ENCODE measurements at places on chromosomes 7 and 10.

- DNase-seq, result no peak
These were observed 89.3 kb downstream of the GRK5 start for GRCh38 chr10:119296703-119297102.

- no peak for DNase-seq
These were observed 676.3 kb upstream of the KCND2 start for GRCh38 chr7:119596651-119597050.

DNA sequence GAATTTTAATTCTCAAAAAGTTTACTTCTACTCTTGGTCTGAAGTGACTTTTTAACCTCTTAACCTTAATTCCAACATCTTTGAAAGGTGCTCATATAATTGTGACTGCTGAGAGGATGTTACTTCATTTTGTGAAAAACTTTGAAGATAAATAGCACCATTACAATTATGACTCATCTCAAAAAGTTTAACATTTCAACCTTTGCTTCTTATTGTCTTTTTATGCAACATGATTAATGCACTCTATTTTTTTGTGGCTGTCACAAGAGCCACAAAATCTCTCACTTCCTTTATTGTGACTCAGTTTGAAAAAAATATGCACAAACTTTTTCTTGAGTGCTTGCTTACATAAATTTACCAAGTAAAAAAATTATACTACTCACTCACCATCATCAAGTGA, 383.1 kb downstream of the LRRTM3 start:
- no peak for DNase-seq

GRCh38 chr10:70052462-70053217, at the start of gene MACROH2A2:
MACROH2A2 (plus strand) TSS chr10:70052846; CDS start chr10:70075659, 22,813 bp downstream.
- DNase-seq, result peak; percentile 5

DNA sequence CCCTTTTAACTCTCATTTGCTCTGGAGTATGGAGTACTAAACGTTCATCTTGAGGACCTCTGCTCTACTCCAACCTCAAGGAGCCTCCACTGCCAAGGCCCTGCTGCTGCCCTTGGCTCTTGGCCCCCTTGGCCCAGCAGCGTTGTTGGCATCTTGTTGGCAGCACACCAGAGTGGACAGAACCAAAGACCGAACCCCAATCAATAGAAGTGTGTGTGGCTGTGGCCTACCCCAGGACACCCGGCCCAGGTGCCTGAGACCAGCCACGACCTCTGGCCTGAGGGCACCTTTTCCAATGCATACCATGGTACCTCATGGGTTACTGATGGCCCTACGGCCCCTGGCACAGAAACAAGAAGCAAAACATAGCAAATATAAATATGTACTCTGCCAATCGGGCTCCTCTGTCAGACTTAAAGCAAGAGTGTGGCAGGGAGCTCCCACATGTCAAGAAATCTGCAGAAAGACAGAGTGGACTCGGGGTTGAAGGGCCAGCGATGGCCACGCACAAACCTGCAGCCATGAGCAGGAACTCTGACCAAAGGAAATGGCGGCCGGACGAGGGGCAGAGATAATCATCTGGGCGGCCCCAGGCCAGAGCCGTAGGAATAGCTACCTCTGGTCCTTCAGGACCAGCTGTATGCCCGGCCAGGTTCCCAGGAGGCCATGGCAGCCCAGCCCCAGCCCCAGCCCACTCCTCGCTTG, 2.9 kb downstream of the NPC1L1 start:
- no peak for DNase-seq

DNA sequence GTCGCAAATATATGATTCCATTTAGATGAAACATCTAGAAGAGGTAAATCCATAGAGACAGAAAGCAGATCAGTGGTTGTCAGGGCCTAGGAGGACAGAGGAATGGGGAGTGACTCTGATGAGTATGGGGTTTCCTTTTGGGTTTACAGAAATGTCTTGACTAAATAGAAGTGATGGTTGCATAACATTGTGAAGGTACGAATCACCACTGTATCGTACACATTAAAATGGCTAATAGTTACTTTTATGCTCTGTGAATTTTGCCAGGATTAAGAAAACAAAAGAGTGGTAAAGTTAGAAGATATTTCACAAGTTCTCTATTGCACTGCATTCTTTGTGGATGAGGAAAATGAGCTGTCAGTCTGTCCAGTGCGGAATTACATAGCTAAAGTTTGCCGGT, 407.4 kb downstream of the KCNMA1 start:
- DNase-seq, result peak; percentile 31

DNA sequence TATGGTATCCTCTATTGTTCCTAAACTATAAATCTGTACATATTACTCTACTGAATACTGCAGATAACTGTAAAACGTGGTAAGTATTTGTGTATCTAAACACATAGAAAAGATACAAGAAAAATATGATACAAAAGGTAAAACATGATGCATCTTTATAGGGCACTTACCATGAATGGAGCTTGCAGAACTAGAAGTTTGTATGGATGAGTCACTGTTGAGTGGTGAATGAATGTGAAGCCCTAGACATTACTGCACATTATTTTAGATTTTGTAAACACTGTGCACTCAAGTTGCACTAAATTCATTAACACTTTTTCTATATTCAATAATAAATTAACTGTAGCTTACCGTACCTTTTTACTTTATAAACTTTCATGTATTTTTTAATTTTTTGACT, 357.5 kb downstream of the ZWINT start:
- no peak for DNase-seq

DNA sequence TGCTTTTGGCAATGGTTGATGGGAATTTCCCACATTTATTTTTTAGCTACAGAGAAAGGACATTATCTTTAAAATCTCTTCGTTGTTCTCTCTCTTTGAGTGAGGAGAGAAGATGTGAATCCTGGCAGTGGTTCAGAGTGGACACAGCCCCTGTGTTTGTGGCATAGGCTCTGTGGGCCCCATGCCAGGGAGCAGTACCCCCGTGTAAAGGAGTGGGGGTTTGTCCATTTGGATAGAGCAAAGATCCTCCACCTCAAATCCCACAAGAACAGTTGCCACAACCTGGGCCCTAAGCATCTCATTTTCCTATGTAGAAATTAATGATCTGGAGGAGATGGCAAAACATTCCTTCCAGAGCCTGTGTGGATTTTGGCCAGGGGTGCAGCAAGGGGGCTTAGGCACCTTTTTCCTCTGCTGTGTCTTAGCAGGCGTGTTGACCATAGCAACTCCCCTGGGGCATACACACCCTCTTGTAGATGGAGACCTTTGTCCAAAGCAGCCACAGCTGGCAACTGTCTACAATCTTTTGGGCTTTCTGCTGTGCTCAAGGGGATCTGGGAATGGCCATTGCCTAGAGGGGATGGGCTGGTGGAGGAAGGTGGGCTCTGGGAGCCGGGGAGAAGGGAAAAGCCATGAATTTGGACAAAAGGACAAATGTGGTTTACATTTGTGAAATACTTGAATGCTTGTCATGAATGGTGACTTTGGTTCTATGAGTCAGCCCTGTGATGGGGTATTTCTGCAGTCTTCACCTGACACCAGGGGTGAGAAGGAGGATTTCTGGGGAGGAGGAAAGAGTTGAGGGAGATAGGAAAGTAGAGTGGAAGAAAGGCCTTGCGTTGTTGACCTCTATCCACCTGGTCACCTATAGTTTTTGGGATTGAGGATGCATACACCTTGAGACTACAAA, 92.0 kb downstream of the TCF7L2 start:
- peak; percentile 43 for DNase-seq

DNA sequence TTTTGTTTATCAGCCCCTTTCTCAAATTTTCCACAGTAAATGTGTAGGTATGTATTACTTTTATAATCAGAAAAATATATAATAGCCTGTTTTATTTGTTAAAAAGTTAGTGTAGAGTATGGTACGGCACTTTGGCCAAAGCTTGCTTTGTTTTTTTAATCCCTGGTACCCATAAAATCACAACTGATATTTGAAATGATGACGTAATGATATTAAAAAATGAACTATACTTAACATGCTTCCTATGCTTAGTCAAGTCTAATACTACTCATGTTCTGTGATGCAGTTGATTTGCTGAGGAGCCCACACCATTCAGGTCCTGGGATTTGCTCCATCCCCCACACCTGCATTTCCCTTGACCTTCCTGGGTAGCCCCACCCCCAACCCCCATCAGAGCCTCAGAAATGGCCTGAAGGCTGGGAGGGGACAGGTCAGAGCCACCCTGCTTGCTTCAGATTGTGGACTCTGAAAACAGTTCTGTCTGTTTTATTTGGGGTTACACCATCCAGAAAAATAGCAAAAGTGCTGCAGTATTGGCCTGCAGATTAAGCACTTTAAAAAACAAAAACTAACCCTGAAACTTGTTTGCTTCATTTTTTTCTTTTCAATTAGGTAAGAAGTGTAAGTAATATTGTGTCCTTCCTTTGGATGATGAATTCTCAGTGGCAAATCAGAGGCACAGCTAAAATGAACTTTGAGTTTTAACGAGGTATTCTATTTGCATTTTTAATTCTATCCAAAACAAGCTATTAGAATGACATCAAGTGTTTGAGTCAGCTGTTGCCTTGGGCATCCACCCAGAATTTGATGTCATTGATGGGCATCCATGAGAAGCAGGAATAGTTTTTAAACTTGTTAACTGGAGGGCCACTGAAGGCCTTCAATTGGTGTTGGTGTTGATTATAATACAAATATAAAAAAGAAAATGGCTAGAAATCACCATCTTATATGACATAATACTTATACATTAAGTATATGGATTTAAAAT, 23.3 kb downstream of the PLCE1 start:
- no peak for DNase-seq

DNA sequence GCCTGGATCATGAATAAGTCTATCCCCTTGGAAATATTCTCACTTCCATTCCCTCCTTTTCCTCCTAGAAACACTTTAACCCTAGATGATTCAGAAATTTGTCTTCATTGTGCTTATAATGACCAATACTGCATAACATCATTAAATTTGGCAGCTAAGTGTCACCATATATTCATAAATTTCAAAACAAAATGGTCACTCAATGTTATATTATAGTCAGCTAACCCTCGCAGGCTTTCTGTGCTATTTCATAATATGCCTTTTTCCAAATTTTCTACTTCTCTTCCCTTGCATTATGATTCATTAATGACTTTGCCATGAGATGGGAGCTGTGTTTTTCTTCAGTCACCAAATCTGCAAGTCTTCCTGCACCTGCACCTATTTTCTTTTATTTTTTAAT, 308.3 kb upstream of the AKR1E2 start:
- no peak for DNase-seq
